ENCODE measurements at places on chromosomes 3 and 15.

GRCh38 chr3:154614601-154615000, 184.6 kb upstream of the GPR149 start:
- DNase-seq: no peak

- no peak for DNase-seq
These were observed 5.4 kb downstream of the PCBP4 start for GRCh38 chr3:51961602-51962569.

- no peak for DNase-seq
These were observed 222.4 kb downstream of the OPA1 start for GRCh38 chr3:193815246-193816027.

GRCh38 chr3:194279101-194279500, 72.0 kb downstream of the CPN2 start:
- DNase-seq: no peak

DNA sequence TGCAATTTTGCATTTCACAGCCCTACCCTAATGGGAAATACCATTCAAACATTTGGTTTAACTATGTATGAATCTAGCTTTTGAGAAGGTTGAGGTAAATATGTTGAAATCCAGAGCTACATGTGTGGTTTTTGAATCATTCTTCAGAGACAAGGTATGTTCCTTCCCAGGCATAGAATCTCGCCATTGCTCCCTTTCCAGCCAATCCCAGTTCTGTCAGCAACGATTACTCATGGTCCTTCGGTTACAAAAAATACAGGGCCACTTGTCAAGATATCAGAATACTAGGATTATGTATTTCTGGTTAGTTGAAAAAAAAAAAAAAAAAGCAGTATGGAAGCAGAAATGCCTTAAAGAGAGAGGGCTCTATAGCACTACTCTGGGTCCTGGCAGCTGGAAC, 182.4 kb downstream of the RBMS3 start:
- no peak for DNase-seq

DNA sequence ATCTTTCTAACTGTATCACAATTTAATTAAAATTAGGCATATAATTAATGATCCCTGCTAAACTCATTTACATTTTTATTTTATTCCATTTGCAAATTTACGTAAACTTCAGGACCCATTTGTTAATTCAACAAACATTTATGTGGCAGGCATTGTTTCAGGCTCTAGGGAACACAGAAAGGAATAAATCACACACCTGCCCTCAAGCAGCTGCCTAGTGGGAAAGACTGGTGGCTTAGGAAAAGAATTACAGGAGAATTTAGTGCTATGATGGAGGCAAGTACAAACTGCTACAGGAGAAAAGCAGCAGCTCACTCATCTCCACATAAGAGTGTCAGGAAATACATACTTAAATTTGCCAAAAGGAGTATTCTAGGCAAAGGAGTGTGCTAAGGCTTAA, 11.2 kb downstream of the CBLB start:
- DNase-seq: no peak

- no peak for DNase-seq
These were observed 269.2 kb downstream of the THRB start for GRCh38 chr3:24225385-24225950.

DNA sequence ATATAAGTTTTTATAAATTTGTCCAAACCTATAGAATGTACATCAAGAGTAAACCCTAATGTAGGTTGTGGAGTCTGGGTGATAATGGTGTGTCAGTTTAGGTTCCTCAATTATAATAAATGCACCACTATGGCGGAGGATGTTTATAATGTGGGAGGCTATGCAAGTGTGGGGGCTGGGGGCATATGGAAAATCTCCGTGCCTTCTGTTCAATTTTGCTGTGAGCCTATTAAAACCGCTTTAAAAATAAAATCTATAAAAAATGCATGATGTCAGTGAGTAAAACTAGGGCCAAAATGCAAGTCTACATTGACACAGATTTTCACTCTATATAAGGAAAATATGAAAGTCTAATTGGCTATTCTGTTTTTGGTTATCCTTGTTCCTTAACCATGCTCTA, 774.9 kb upstream of the ALCAM start:
- DNase-seq: no peak

Data from stimulated activated CD4-positive, alpha-beta T cell treated with anti-CD3 and anti-CD28 coated beads, Interleukin-1b, Interleukin-23, amount 100 ng/mL, for 1 hour (primary cell).